ENCODE measurements at places on chromosomes 1 and 21.
A peak's percentile ranks its signal among the peaks of the same experiment; 100 is the strongest.

- DNase-seq: peak; percentile 39
Observed at GRCh38 chr1:54463259-54464030, 57.3 kb upstream of the SSBP3 start.

- no peak for DNase-seq
Observed at GRCh38 chr1:174242856-174243255, 83.5 kb downstream of the RABGAP1L start.

DNA sequence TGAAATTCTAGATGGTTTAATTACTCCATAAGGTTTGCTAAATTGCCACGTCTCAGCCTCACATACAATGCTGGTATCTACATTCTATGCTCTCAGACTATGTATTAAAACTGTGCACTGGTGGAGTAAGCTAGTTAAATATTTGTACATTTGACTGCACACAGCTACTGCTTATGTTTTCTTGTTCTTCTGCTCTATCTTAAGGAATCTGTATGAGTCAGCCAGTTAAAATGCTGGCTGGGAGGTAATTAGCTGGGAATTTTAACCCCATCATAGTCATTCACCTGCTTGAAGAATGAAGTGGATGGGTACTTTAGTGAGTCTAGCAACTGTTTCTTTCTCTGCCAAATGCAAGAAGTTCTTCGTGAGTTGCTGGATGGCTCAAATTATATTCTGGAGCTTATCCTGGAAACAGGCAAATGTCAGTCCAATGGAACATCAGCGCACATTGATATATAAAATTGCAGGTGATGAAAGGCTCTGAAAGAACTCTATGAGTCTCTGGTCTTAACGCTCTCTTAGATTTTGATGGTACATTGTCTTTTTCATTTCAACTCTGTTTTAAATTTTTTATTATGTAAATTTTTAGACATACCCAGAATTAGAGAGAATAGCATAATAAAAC, 83.4 kb downstream of the BACH1 start:
- DNase-seq: no peak

- no peak for DNase-seq
Observed at GRCh38 chr1:151811181-151811580, 6.0 kb upstream of the LINGO4 start.

DNA sequence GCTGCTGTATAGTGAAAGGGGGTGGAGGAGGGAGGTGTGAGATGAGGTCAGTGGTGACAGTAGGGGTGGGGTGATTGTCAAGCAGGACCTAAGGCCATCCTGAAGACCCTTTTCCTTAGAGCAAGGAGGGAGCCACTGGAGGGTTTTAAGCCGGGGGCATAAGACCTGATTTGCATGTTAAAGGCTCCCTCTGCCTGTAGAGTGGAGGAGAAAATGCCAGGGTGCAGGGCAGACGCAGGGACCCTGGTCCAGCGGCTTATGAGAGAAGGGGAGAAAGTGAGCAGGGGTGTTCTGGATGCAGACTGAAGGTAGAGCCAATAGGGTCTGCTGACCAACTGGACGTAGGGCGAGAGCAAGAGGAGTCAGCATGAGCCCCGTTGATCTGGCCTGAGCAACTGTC, 154.1 kb downstream of the TRABD2B start:
- no peak for DNase-seq

DNA sequence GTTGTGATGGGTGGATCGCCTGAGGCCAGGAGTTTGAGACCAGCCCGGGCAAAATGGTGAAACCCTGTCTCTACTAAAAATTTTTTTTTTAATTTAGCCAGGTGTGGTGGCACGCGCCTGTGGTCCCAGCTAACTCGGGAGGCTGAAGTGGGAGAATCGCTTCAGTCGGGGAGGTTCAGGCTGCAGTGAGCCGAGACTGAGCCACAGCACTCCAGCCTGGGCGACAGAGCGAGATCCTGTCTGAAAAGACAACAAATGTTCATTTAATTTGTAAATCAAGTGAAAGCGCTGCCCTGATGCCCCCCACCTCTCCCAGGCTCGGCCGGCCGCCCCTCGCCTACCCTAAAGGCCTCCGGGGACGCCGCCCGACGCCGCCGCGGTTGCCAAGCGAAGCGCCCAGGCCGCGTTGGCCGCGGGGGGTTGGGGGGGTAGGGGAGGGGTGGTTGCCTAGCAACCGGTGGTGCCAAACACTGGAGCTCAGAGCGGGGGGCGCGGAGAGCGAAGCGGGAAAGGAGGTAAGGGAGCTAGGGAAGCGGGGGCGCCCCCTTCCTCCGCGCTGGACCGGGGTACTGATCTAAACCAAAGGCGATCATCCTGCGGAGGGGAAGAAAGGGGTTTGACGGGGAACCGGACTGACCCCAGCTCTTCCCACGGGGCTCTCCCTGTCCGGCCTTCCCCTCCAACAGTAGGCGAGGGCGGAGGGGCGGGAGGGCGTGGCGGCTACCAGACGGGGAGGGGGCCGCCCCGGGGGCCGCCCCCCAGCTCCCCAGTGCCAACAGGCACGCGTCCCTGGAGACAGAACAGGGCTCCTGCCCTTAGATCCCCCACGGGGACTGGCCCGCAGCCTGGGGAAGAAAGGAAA, at the start of gene TEKT2:
Gene TEKT2, plus strand, starts transcription at position 460 of the 862 bp plus-strand sequence. CDS start 828 bp downstream, outside the sequence.
- no peak for DNase-seq

GRCh38 chr1:201499795-201500669, 6.9 kb downstream of the CSRP1 start:
- no peak for DNase-seq

GRCh38 chr21:20822666-20823065, 175.5 kb upstream of the NCAM2 start:
- no peak for DNase-seq

GRCh38 chr1:97424209-97424608, 496.6 kb downstream of the DPYD start:
- no peak for DNase-seq

DNA sequence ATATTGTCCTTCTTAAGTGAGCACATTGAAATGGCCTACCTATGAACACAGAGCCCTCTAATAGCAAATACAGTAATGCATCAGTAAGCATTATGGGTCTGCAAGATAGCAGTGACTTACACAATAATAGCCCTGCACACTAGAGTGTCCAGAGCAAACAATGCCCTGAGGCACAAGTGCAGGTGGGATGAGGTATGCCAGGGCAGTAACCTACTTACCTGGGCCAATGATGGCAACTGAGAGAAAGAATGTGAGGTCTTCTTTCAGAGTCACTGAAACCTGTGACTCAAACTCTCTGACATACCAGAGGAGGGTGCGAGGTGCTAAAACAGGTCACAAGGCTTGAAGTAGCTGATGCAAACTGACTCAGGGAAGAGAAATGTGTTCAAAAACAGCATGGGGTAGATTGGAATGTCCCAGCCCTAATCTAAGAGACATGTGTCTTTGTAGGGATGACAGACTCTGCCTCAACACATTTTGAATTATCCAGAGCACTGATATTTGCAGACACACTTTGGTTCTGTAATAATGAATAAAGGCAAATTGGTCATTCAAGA, 168.5 kb upstream of the RUNX1 start:
- peak; percentile 98 for DNase-seq

DNA sequence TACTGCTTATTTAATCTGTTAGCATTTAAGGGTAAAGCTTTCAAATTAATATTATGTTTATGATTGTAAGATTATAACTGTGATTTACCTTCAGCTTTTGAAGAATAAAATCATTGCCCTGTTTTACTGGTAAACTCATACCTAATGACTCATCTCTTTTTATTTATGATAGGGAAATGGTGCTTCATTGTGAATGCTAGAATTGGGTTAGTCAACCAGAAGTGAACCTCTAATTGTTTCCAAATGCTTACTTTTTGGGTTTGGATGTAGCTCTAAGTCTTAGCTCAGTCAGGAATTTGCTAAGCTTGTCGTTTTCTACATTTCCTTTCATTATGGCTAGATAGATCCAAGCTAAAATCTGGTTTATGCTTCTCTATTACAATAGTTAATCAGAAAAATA, 59.4 kb downstream of the SLC30A7 start:
- DNase-seq: no peak

GRCh38 chr1:153973525-153973924, 3.9 kb downstream of the JTB start:
- no peak for DNase-seq
